ENCODE measurements at places on chromosomes 13 and 19.

- DNase-seq, result no peak
Observed at GRCh38 chr13:84566780-84567179, 684.5 kb upstream of the SLITRK1 start.

- no peak for DNase-seq
Observed at GRCh38 chr13:52127783-52128702, 830 bp downstream of the NEK5 start.

DNA sequence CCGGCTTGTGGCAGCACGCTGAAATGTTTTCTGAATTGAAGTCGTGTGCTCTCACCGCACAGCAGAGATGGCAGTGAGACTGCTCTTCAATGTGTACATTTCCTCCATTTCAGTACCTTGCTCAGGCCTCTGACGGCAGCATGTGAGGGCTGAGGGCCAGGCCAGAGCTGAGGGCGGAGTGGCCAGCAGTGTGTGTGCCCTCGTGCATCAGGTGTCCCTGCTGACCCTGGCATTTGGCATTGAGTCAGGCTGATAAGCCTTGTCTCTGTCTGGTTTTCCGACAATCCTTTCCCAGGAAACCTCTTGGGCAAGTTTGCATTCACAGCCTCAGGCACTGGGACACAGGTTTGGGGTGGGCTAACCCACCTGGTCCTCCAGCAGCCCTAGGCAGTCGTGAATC is 62.3 kb downstream of the EFNB2 start:
- no peak for DNase-seq

DNA sequence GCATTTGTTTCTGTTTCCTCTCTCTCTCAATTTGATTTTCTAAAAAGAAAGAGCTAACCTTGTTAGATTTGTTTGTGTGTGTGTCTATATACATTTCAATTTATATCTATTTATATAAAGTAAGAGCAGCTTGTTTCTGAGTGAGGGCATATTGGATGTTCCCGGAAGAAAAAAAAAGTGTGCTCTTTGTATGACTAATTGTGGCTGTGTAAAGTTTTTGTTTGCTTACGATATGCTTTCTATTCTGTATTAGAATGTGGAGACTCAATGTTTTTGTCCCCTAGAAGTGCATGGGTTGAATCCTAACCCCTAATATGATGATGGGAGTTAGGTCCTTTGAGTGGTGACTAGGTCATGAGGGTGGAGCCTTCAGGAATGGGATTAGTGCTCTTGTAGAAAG is 66.6 kb upstream of the C1QTNF9B start:
- no peak for DNase-seq

DNA sequence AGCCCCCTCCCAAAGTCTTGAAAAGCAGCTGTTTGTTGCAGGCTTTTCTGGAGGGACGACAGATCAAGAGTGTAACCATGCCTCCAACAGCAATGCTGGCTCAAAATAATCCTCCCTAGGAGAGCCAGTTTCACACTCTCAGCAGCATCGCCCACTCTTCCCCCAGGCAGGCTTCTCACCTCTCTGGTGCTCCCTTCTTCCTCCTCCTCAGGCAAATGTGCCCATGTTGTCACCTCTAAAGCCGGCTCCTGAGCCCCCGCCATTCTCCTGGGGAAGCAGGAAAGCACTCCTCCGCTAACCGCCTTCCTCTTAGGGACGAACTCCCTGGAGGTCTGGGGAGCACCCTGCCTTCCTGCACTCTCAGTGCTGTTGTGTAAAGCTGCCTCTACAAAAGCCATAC is 98.9 kb upstream of the SGCG start:
- no peak for DNase-seq

Measured in activated T-helper 1 cell treated with anti-CD3 and anti-CD28 coated beads, Interleukin-2, amount 50 U/mL, for 16 hours (primary cell).